Peyer's patch (tissue), 4 donors: ENCODE measurements at places on chromosomes 5 and 9.

DNA sequence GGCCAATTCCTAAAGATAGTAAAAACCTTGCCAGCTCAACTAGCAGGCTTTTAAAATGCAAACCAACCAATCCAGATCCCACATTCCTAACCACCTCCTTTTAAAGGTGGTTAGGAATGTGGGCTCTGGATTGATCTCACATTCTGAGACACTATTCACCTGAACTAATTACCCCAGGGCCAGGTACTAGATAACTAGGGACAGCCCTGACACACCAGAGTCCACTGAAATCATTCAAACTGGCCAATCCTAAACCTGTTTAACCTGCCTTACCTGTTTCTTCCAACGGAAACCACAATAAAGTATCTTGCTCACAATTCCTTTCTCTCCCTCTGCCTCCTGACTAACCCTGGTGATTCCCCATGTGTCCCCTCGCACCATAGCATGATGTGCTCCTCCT is 168.3 kb upstream of the DMAC1 start:
- no peak for DNase-seq

DNA sequence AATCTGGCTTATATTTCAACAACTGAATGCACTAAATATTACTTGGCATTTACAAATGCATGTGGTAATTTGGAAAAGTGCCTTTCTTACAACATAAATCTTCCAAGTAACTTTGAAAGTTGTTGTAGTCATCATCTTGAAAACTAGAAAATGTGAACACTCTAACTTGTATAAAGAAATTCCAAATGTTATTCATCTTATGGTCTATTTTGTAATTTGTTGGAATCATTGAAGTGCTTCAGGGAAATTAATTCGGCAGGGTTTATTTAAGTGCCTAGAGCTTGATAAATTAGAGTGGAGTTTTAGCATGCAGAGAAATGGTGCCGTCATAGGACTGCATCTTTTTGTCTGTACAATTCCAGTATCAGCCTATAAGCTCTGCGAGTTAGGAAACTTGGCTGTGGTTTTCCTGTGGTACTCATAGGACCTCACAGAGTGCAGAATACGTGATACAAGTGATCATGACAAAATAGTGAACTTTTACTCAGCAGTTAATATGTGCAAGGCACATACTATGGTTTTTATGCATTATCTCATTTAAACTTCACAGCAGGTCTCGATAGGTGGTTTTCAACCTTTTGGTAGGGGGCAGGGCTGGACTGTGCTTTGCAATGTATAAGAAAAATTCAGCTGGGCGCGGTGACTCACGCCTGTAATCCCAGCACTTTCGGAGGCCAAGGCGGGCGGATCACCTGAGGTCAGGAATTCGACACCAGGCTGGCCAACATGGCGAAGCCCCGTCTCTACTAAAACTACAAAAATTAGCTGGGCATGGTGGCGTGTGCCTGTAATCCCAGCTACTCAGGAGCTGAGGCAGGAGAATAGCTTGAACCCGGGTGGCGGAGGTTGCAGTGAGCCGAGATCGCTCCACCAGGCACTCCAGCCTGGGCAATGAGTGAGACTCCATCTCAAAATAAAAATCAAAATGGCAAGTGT is 79.6 kb downstream of the RAI14 start:
- DNase-seq: no peak

DNA sequence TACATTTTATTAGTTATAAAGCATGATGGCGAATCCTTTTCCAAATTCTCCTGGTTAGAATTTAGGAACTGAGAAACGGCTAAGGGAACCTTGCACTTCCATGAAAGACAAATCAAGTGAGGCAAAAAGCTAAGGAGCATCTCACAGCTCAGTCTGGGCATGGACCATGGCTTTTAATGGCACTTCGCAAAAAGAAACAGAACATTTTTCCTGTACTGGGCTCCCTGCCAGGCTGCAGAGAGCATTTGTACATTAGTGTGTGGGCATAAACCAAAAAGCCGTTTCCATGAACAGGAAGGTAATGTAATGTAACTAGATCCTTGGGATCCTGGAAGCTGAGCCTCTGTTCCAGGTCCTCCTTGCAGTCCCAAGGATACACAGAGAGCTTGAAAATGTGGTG is 354.2 kb downstream of the MRPS30 start:
- DNase-seq: no peak

- no peak for DNase-seq
Measured at GRCh38 chr5:14223372-14223771, 80.2 kb downstream of the TRIO start.

GRCh38 chr9:33041432-33042188 is 16.5 kb downstream of the DNAJA1 start:
- DNase-seq: no peak

DNA sequence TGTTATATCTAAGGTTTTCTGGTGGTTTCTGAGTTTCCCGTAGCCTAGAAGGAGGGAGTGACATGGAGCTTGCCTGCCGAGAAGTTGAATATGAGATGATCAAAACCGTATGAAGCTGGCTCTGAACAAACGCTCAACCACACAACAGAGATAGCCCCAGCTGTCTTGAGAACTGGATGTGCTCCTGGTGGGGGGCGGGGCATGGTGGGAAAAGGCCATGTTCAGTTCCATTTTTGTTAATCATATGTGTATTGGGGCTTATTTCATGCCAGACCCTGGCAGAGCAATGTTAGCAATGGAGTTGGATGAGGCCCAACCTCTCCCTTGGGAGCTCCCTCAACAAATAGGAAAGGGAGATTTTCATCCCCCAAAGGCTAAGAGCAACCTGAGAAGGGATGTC is 4.8 kb downstream of the CCL19 start:
- no peak for DNase-seq

DNA sequence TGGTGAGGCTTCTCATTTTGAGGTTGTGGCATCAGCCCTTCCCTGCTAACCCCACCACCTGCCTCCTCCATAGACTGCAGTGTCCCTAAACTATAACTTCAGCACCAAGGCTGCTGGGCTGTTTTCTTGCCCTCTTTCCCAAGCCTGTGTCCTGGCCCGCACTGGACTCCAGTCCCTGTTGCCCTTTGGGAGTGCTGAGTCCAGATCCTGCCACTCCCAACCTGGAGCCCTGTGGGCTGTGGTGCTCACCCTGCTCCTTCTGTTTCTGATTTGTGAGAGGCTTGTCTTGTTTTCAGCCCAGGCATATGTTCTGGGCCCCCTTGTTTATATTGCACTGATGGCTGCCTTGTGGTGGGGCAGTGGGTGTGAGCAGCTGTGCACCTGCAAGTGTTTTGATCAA is 39.7 kb upstream of the RNU6ATAC start:
- DNase-seq: no peak
